EL (cell line): ENCODE measurements at places on chromosomes 16 and 17.

DNA sequence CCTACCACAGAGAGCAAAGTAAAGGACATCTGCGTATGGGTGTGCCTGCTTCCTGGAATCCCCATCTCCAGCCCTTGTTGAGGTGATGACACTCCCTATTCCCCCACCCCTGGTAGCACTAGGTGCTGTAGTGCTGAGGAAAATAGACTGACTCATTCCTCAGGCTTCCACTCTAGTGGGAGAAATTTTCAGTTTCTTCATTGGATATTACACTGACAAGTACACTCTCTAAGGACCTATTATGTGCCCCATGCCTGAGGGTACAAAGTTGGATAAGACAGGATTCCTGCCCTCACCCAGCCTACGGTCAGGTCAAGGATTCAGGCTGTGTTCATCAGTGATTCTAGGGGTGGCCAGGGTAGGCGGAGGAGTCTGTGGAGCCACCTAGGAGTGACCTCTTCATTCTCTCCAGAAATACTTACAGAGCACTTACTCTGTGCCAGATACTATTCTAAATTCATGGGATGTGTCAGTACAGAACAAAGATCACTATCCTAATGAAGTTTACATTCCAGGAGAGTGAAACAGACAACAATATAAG, 4.5 kb upstream of the ZC3H7A start:
- peak; percentile 68 for DNase-seq

DNA sequence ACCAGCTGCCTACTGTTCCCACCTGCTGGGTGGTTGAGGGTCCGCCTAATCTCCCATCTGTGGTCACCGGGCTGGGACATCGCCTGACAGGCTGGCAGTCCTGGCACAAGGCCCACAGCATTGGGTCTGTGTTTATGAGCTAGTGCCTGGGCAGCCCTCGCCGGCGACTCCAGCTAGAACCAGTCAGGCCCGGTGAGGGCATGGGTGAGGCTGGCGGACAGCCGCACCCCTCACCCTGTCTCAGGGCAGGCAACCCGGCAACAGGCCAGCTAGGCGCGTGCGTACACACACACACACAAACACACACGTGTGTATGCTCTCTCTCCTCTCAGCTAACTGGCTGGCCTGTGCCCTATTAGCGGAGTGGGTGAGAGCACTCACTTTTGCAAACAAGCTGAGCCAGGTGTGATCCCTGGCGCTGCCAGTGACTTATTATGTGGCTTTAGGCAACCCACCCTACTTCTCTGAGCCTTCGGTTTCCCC, 10.4 kb downstream of the HSD11B2 start:
- DNase-seq = no peak

DNA sequence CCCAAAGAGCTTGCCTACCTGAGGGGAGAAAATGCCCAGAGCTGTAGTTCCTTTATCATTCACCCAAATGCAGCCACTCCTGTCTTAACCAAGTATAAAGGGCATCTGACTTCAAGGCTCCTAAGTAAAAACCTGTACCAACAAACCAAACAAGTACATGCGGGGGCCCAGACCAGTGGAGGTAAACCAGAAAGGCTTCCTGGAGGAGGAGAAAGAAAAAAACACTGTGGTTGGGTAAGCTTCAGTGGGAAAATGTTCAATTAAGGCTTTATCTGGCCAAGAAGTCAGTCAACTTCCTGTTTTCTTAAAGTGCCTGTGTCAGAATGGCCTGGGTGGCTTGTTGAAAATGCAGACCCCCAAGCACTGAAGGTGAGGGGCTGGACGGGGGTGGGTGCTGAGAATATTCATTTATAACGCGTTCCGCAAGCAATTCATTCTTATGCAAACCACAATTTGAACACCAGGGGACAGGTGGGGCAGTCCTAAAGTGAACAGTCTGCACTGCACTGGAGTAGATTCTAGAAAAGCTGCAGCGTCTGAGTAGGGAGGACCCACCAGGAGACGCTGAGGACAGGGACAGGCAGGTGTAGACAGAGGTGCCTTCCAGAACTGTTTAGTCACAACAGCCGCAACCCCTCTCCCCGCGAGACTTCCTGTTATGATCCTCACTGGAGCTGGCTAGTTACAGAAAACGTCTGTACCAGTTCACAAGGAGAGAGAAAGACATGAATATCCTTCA, 467.1 kb downstream of the SOX9 start:
- no peak for DNase-seq

DNA sequence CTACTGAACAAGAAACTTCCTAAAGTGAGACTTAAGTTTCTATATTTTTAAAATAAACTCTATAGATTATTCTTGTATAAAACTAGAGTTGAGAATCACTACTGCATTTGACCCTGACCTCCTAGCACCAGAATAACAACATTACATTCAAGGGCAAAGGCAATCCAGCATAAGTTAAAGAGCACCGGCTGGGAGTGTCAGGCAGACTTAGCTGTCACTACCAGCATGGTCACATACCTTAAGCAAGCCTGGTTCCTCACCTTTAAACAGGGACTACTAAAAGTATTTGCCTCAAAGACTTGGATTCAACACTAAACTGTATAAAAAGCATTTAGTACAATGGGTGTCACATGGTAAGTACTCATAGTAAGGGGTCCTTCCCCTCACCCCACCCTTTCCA, 90.4 kb downstream of the SSH2 start:
- DNase-seq = no peak

DNA sequence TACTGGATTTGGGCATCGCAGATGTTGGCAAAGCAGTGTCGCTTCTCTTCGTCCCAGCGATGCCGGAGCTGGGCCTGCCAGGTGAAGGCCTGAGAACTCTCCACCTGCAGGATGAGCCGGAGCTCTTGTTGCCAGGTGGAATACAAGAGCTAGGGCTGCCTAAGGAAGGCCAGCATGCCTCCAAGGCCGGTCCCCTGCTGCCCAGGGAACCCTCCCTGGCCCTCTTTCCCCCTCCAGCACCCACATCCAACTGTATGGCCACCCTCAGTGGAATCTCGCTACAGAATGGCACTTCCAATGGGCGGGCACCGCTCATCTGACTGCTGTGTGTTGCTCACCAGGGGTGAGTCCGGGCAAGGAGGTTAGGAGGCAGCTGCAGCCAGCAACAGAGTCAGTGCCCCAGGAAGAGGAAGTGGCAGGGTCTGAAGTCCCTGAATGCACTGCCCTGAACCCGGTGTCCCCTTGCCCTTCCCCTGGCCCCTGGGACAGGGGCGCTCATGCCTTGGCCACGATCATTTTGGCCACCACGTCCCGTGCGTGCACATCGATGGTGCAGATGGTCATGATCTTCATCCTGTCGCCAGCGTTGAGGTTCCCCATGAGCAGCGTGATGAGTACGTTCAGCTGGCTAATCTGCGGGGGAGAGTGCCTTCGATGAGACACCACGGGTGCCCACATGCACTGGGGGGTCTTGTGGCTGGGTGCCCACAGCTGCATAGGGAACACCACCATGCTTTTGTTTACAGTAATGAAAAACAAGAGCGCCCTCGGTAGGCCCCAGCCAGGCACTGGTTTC, 75.8 kb downstream of the DNAH17 start:
- no peak for DNase-seq

- no peak for DNase-seq
These were observed 878 bp upstream of the RNF157 start for GRCh38 chr17:76241204-76241538.

DNA sequence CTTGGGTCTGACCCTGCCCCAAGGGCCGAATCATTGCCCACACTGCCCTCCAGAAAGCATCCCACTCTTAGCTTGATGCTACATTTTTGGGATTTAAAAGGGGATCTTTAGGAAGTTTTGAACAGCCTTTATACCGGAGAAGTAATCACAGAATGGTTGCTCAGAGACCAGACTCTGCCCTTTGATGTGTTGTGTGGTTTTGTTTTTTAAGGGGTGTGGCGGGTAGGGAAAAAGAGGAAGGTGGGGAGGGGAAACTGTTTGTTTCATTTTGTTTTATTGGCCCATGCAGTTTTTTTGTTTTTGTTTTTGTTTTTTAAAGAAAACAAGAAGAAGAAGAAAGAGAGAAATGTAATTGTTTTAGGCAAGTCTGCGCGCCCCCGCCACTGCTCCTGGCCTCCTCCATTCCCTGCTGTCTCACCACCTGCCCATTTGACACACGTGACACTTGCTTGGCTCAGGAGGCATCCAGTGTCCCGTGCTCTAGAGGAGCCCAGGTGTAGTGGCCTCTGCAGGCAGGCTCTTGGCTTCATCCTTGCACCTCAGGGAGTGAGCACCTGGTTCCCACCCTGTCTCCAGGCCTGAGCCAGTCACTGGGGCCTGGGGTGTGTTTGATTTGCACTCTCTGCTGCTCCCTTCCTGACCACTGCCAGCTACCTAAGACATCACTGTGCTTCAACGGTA, 35.7 kb downstream of the GNAO1 start:
- DNase-seq = no peak

DNA sequence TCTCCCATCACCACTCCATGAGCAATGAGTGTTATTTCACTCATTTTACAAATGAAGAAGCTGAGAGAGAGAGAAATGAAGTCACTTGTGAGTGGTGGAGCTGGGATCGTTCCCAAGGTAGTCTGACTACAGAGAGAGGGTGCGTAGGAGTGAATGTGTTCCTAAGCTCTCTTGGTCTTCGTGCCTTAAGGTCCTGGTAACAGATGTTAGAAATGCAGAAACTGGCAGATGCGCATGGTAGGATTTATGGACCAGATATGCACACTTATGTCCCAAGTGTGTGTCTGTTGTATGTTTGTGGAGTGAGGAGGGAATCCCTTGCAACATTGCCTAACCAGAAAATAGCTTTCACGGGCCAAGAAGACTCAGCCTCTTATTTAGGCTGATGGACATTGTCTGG, 93.2 kb upstream of the ZNF469 start:
- no peak for DNase-seq

GRCh38 chr16:10972819-10973464, 28.6 kb downstream of the CLEC16A start:
- no peak for DNase-seq
